ENCODE measurements at places on chromosomes 3 and 15.

GRCh38 chr3:45134758-45135521 lies 11.2 kb downstream of the CDCP1 start:
- no peak for DNase-seq

- no peak for DNase-seq
These were observed 22.8 kb upstream of the C2CD4B start for GRCh38 chr15:62187910-62188309.

DNA sequence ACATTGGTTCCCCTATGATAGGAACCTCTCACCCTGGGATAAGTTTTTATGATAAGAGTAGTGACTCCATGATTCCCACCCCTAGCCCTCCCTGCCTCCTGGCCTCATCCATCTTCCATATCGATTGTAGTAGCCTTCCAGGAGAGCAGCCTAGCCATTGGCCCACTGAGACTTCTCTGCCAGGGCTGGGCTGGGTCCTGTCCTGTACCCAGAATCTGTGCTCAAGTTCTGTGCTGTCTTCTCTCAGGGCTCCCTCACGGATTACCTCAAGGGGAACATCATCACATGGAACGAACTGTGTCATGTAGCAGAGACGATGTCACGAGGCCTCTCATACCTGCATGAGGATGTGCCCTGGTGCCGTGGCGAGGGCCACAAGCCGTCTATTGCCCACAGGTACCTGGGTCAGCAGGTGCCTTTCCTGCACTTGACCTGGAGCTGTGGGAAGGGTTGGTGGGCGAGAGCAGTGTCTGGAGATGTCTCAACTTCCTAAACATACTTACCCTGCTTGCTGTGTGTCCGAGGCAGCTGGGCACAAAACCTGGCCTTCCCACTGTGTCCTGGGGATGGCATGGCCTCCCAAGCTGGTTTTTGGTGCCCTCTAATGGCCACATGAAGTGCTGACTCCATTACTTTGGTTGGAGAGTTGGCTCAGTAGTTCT lies 16.6 kb upstream of the EXOG start:
- no peak for DNase-seq

- no peak for DNase-seq
These were observed 174.4 kb upstream of the LINGO1 start for GRCh38 chr15:77807115-77807514.

DNA sequence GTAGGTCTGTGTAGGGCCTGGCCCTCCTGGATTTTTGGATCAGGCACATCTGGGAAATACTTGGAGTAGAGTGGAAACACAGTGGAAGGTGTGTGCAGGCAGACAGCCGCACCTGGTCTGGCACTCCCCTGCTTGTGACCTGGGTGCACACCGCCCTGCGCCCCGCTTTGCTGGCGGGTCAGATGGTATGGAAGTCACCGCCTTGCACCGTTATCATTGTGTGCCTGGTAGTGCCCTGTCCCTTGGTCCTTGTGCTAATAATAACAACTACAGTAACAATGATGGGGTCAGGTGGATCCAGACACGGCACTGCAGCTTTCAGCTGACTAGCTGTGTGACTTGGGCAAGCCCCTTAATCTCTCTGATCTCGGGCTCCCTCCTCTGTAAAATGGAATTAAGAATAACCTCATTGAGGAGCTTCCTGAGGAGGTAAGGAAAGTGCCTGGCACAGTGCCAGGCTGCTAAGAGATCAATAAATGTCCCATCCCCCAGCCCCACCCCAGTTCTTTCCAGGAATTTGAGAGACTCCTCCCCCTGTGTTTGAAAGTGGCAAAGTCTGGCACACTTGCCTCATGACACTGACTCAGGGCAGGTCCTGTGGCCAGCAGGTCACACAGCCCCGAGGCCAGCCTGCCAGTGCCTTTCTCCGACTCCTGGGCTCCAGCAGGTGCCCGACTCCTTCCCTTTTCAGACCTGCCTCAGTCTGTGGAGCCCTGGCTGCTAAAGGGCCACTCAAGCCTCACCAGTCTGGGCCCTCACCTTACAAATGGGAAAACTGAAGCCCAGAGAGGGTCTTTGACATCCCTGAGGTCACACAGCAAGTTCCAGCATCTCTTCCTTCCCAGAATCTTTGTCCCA lies 9.8 kb downstream of the ISG20 start:
- DNase-seq: no peak

DNA sequence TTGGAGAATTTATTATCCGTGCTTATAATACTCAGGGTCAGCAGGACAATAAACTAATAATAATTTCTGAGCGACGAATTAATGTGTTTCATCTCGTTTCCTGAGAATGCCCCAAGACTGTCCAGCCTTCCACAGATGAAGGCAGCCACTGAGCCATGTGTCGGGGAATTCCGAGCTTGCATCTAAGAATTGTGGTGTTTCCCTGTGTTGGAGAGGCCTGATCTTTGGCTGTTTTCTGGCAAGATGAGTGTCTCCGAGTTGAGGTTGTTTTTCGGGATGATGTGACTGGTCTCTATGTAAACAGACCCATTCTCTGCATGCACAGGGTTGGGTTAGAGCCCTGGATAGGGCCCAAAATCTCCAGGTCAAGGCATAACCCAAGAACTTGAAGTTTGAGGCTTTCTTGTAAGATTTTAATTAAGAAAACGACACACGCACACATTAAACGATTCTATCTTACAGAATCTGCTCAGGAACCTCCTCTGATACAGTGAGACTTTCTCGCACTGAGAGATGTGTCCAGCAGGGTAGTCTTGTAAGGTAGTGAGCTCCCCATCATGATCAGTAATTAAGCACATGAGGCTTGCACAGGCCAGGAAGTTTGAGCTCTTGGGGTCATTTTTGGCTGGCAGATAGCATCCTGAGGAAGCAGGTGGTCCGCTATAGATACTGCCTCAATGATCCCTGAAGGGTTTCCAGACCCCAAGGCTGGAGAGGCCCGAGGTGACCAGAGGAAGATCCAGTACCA lies 14.4 kb downstream of the FGD5 start:
- DNase-seq: no peak

DNA sequence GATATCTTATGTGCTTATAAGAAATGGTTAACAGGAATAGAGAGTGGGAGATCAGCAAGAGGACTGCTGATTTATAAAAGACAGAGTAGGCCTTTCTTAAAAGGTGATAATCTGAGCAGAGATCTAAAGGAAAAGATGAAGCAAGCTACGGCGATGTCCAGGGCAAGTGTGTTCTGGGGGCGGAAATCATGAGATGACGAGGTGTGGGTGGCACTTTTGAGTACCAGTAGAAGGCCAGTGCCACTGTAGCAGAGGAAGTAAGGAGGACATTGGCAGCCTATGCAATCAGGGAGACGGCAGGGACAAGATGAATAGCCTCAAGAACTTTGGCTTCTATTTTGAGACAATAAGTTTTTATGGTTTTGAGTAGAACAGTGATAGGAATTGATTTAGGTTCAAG lies 492.4 kb downstream of the FHIT start:
- DNase-seq: no peak

GRCh38 chr3:157477441-157477840 lies 25.8 kb downstream of the VEPH1 start:
- DNase-seq: no peak

DNA sequence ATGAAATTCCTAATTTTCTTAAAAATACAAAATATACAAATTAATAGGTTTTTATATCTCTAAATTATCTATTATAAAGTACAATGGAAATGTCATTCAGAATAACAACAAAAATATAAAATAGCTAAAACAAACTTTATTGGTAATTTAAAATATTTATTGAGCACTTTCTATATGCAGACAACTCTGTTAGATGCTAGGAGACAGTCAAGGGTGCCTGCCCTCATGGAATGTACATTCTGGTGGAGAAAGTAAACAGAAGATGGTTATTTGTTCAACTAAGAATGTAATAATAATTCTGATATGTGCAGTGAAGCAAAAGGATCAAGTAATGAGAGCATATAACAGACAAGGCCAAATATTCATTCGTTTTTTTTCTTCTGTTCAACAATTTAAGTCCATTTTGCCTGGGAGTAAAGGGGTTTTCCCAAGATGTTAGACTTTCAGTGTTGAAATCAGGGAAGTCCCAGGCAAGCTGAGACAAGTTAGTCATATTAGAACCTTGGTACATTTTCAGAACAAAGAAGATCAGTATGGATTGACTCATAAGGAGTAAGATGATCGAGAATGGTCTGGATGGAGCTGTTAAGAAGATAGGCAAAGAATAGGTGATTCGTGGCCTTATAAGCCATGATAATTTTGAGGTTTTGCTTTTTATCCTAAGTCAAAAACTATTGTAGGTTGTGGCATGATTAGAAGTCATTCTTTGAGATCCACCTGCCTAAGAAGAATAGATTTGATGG lies 150.2 kb upstream of the MLF1 start:
- no peak for DNase-seq

DNA sequence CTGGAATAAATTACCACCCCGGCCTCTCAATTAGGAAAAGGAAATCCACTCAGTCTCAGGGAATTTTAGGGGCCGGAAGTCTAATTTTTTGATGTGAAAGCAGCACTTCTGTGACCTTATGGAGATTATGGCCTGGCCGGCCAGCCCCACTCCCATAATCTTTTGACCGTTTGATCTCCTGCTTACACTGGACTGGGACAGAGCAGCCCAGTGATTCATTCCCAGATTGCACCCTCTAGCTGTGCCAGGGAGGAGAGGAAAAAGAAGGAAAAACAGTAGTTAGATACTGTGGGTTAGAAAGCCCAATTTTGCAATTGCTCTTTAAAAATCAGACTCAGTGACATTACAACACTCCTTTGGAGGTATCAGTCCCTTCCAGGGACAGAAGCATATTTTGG lies 32.4 kb downstream of the GJD2 start:
- no peak for DNase-seq

GRCh38 chr3:67458408-67458807 lies 196.0 kb downstream of the SUCLG2 start:
- DNase-seq: no peak

- DNase-seq: no peak
These were observed 163.6 kb upstream of the GRM7 start for GRCh38 chr3:6697285-6697684.

DNA sequence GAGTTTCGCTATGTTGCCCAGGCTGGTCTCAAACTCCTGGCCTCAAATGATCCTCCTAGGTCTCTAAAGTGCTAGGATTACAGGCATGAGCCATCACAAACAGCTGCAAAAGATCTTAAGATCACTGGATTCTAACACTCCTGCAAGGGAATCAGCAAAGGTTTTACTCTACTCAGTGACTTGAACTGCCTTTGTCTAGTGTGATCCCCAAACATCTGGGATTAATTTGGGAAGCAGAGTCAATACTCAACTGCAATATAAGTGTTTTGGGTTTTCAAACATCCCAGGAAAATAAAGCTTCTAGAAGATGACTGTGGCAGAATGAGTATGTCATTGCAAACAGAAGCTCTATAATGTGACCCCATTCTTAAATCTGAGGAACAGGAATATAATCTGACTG lies 7.2 kb downstream of the SPG21 start:
- no peak for DNase-seq

- DNase-seq: no peak
These were observed 515.1 kb downstream of the GABRG3 start for GRCh38 chr15:27486051-27486450.

DNA sequence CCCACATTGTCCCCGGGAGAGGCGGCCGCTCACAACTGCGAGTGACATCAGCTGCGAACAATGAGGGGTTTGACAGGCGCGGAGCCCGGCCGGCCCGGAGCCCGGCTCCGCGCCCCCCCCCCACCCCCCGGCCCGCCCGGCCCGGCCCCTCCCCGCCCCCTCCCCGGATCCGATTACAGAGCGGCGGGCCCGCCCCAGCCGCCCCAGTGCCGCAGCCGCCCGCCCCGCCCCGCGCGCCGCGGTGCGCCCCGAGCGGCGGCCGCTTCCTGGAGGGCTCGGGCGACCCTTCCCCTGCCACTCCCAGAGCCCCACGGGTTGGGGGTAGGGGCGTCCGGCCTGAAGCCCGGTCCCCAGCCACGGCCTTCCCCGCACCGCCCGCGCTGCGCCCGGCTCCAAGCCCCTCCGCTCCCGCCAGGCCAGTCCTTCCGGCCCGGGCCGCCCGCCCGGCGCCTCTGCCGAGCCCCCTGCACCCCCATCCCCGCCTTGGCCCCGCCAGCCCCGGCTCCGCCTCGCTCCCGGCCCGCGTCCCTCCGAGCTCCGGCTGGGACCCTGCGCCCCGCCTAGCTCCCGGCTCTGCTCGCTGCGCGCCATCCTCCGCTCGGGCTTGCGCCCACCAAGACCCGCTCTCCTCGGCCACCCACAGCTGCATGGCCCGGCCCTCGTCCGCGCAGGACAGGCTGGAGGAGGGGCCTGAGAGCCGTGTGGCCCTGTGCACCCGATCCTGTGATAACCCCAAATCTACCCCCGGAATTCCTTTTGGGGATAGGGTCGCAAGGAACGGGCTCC lies at the start of gene PCBP4:
Gene PCBP4 (minus strand): TSS at position 71 of the 786 bp plus-strand sequence. CDS start 6,214 bp downstream, outside the sequence.
- DNase-seq: no peak

DNA sequence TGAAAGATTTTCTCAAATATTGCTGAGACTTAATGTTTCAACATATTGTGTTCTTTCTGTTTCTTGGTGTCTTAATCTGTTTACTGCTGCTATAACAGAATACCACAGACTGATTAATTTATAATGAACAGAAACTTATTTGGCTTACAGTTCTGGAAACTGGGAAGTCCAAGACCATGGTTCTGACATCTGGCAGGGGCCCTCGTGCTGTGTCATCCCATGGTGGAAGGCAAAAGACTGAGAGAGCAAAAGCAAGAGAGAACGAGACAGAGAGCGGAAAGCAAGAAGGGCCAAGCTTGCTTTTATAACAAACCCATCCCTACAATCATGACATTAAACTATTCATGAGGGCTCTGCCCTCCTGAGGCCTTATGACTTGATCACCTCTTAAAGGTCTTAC lies 88.7 kb downstream of the ARNT2 start:
- DNase-seq: no peak

DNA sequence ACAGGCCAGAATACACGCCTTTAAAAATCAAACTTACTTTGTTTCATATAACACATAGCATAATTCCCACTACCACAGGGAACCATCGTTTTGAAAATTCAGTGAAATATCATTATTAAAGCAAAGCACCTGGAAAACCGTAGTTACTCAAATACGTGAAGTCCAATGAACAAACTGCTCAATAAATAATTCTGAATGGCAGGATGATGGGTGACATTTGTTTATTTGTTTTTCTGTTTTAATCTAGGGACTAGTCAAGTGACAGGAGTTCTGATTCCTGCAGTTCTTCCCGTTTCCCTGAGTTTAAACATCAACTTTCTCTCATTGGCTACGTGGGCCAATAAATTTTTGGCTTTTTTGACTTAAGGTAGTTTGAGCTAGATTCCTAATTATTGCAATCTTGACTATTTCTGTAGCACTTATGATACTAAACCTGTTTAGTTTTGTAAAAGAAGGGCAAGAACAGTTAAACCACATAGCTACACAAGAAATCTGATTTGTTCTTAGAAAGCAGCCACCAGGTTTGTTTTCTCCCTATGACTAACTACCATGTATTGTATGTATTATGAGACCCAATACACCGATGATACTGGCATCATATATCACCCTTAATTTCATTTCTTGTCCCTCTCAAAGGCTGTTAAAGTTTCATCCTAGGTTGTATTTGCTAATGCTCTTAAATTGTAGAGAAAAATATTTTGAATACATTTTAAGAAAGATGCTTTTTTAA lies 411.2 kb downstream of the SHQ1 start:
- no peak for DNase-seq

GRCh38 chr3:148175214-148175613 lies 522.5 kb upstream of the AGTR1 start:
- DNase-seq: no peak

- no peak for DNase-seq
These were observed 12.5 kb upstream of the TRAK1 start for GRCh38 chr3:42078677-42079076.
